ENCODE measurements at places on chromosomes 1 and 21. TPM values are rescaled to one million over a fixed set of nuclear protein-coding genes. Genes with fewer than 3 reads are reported as not detected.

DNA sequence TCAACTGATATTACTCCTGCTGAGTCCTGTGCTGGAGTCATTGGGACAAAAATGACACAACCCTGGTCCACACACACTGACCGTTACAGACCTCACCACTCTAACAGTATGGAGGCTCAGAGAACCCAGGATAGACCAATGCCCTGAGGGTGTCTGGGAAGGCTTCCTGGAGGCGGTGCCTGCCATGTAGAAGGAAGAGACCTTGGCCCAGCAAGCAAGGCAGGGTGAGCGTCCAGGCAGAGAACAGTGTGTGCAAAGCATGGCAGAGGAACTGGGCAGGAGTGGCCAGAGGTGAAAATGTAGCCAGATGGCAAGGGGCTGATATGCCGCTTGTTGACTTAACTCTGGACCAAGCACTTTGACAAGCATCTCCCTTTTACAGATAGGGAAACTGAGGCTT lies 85.5 kb downstream of the VWA5B1 start:
- DNase-seq = peak; percentile 5

GRCh38 chr21:28550057-28550825 lies 442.4 kb downstream of the LTN1 start:
- DNase-seq = no peak

- DNase-seq = peak; percentile 26
Observed at GRCh38 chr1:218886101-218886871, 287.4 kb upstream of the LYPLAL1 start.

DNA sequence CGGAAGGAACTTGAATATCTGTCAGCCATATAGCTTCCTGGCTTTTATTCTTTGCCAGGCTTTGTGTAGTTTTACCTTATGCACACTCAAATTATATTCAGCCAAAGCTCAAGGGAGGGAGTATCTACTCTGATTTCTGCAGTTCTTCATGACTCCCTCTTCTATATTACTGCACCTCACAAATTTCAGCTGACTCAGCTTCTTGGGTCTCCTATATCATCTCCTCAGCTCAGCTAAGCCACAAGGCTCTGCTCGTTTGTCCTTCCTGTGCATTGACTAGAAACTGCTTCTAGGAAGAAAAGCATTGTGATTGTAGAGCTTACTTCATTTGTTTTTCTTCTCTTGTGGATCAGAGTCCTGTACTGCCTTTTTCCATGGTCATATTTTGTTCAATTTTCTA lies 37.4 kb downstream of the BTBD8 start:
- no peak for DNase-seq

The TPTE gene
- total RNA-seq = not detected
